ENCODE measurements at places on chromosomes 12 and 14.

- no peak for DNase-seq
Measured at GRCh38 chr12:104201238-104202001, 14.2 kb upstream of the TXNRD1 start.

GRCh38 chr12:3646561-3647241 is 106.2 kb downstream of the CRACR2A start:
- no peak for DNase-seq

DNA sequence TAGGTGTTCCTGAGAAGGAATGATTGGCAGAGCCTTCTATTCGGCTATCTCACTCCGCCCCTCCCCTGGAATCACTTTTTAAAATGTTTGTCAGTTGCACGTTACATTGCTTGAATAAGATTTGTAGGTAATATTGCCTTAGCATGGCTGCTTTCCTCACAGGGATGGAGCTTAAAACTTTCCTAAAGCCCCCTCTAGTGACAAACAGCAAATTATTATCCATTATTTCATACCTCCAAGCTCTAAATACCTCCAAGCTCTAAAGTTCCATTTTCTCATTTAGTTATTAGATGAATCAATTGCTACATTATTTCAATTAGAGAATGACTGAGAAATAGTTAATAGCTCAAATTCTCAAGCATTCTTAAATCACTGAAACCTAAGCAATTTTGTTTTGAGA is 5.1 kb upstream of the SPATA7 start:
- DNase-seq = no peak

- DNase-seq = no peak
Measured at GRCh38 chr12:53860426-53861345, 77.9 kb upstream of the HOXC13 start.

DNA sequence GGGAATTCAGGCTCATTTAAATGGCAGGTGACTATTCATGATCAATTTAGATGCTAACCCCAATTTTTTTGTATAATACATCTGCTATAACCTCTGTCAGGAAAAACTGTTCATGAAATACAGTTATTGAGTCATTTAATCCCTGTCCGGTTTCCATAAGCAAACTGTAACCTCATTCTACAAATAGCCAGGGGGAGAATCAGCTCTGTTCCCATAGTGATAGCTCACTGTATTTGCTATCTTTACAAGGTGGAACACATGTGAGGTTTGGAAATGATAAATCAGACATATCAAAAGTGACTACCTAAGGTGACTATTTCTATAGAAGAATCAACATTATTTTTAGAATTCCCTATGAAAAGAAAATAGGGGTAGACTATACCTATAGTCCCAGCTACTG is 38.6 kb upstream of the VPS33A start:
- no peak for DNase-seq

GRCh38 chr12:131141514-131141913 is 187.8 kb downstream of the ADGRD1 start:
- DNase-seq = no peak

- no peak for DNase-seq
Measured at GRCh38 chr14:89660166-89660565, 243.1 kb upstream of the FOXN3 start.

DNA sequence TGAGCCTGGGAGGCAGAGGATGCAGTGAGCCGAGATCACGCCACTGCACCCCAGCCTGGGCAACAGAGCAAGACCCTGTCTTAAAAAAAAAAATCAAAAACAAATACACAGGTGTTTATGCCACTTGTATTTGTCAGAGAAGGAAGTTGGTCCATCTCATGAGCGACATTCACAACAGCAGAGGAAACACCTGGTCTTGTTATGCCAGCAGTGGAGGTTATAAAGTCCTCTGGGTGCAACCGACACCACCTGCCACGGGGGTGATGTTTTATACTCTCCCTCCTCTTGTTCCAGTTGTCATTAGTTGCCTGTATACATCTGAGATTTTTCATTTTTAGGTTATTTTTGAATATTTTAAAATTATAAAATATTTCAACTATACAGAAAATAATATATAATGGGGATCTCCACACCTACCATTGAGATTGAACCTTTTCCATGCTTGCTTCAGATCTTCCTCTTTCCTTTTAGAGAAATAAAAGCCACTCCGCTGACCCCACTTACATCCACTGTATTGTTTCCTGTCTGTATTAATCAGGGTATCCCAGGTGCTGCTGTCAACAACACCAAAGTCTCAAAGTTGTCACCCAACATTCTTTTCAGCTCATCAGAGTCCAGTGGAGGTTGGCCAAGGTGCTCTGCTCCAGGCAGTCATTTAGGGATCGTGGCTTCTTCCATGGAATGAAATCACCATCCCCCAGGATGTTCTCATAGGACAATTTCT is 65.1 kb downstream of the RNFT2 start:
- DNase-seq = no peak

DNA sequence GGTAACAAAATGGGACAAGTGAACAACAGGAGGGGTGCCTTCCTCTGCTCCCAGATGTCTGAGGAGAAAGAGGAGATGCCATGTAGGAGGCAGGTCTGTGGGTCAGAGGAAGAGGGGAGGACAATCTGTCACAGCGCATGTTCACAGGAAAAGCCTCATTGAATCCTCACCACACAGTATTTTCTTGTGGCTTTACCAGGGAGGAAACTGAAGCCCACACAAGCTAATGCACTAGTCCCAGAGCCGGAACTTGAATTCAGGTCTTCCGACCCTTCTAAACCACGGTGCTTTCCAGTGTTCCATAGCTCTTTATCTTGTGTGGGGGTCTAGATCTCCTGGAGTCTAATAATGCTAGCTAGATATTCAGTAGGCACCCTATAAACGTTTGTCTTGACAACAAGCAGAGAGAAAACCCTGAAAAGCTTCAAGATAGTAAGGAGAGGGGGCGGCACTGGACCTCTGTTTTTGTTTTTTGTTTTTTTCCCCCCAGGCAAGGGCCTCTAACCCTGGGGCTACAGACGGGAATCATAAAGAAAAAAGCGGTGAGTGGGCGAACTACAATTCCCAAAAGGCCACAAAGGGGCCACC is 371 bp upstream of the SHMT2 start:
- no peak for DNase-seq

- DNase-seq = no peak
Measured at GRCh38 chr12:4472046-4472445, 26.4 kb upstream of the FGF6 start.

DNA sequence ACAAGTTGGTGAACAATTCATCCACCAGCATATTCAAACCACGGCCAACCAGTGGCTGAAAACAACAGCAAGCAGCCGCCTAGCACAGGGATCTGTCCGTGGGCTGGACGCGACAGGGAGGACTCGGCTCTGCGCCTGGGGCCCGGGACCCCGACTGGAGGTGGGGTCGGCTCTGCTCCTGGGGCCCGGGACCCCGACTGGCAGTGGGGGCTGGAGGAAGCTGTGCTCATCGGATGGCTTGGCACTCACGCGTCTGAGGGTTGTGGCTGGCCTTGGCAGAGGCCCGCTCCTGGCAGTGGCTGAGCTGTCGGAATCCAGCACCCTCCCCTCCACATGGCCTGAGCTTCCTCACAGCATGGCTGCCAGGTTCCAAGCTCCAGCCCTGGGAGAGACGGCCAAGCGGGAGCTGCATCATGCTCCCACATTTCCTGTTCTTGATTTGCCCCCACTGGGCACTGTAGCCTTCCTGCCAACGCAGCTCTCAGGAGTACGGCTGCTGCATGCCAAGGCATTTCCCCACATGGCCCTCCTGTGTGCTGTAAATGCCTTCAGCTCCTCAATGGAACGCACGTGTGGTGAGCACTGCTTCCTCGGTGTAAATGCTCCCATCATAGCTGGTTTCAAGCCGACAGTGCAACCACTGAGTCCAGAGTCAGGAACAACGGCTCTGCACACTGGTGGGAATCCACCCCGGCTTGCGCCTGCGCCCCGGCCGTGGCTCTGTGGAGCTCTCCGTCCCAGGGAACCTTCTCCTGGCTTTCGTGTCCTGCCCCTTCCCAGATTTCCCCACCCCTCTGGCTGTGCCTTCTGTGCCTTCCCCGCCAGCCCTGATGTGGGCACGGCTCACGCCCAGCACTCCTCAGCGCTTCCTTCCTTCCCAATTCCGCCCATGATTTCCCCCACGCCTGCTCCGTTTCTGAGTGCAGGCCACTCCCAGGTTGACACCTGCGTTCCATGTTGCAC is 7.3 kb upstream of the GALNT9 start:
- DNase-seq = no peak

DNA sequence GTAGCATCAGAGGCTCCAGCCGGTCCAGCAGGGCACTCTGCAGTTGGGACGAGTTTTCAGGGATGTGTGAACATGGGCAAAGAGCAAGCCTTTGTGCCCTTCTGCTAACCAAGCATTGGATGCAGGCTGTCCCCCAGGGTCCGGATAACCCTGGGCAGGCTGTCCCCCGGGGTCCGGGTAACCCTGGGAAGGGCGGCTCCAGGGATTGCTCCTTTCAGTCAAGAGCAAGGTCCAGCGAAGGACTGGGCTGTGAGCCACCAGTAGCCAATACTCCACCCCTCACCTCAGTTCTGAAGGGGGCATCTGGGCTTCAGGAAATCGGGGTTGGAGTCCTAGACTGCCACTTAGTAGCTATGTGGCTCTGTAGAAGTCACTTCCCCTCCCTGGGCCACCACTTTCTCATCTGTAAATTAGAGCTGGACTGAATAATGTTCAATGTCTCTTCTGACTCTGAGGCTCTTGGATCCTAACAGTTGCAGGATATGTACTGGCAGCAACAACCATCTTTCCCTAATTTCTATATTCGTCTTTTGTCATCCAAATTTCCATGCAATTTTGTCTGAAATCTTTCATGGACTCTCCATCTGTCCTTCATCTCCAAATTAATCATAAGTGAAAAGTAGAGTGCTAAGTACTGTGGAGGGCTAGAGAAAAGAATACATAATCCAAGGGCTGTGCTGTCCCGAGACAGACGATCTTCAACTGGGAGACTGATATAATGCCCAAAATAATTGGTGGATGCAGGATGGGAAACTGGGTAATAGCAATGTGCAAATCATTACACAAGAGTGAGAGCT is 137.4 kb upstream of the NTF3 start:
- DNase-seq = no peak

DNA sequence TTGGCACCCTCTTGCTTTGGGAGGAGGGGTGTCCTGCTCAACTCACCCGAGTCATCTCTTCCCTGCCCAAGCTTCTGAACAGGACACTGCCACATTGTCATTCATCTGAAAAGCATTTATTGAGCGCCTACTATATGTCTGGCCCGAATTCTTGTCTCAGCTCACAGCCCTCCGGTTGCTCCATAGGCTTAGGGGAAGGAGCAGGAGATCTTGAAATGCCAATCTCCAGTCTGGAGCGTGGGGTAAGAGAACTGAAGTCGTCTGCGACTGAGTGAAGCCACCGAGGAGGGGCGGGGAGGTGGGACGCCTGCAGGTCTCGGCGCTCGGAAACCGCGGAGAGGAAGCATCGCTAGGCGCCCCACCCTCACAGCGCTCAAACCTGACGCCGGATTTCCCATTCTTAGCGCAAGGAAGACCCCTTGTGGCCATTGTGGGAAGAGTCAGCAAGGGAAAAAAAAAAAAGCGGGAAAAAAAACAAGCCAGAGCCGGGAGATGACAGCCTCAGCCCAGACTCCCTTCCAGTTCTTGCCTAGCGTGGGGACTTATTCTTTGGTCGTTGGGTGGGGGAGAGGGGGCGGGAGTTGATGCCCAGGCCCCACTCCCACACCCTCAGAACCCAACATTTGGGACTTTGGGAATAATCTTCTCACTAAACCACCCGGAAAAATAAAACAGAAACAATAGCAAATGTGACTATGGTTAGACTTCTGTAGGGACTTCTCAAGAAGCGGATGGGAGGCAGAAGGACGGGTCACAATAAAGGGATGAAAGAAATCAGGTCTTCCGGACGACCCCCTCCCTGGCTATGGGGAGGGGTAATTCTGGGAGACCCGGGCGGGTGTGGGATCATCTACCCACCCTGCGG is 28.2 kb upstream of the SMUG1 start:
- DNase-seq = peak; percentile 52

- DNase-seq = no peak
Measured at GRCh38 chr12:11746940-11747716, 97.7 kb downstream of the ETV6 start.

DNA sequence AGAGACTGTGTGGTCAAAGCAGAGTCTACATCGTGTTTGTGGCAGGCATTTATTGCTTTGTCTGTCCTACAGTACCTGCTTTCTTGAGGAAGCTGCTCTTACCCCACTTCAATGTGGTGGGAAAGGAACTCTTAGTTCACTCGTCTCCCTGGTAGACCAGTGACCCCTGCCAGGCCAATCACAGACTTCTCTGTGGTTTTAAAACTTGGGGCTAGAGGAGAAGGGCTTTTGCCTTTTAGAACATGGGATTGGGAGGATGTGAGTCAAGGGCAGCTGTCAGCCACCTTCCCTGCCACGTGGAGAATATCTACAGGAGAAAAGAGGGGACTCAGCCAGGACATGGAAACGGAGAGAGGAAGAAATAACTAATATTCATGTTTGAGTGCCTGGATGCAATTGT is 36.8 kb upstream of the TMED10 start:
- DNase-seq = no peak

DNA sequence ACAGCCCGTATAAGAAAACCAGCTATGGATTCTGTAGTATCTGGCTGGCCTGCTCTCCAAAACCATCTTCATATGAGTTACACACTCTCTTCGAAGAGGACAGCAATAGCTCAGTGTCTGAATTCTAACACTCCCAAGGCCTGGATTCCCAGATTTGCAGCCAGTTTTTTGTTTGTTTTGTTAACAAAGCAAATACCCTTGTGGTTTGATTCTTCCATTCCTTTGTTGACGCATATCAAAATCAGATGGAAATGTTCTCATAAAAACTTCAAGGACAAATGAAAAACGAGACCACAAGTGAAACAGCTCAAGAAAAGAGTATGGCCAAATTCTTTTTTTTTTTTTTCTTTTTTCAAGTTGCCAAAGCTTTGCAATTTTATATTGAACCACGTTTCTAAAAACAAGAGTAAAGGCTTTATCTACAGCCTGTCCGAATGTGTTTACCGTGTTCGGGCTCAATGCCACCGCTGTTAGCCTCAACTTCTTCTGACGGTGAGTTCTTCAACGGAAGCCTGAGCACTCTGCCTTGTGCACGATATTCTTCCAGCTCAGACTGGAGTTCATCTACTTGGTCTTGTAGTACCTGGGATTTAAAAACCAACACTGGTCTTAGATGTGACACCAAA is 67.5 kb downstream of the NIN start:
- peak; percentile 94 for DNase-seq

DNA sequence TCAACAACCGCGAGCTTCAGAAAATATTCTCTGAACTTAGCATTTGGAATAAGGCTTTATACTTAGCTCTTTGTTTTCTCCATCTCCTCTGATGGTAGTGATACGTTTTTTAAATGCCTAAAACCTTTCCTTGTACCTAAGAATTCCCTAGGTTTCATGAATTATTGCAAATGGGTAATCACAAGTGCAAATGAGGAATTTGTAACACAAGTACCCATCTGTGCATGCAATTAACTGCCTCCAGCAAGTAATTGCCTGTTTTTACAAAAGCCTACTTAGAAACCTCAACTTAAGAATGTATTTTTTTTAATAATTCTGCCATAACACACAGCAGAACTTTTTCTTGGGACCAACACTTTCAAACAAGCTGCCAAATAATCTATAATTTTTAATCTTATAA is 149.2 kb downstream of the PHLDA1 start:
- DNase-seq = no peak

Measured in fibroblast of skin of left biceps (primary cell).